ENCODE measurements at places on chromosomes 6 and 20. TPM values are rescaled to one million over a fixed set of nuclear protein-coding genes. Genes with fewer than 3 reads are reported as not detected.

The SLC4A11 gene
- total RNA-seq = 0.51 TPM

The PRSS35 gene
- 6.8 TPM for total RNA-seq

The CCND3 gene
- total RNA-seq = 10.3 TPM

The MAPK13 gene
- 7.6 TPM for total RNA-seq

The NRN1 gene
- total RNA-seq = under 0.01 TPM

The SERAC1 gene
- total RNA-seq = 37.7 TPM

The KIAA1755 gene
- total RNA-seq = 2.8 TPM

The SLC17A3 gene
- not detected for total RNA-seq

The MAK gene
- not detected for total RNA-seq

The VWA7 gene
- under 0.01 TPM for total RNA-seq

The POU5F1 gene
- under 0.01 TPM for total RNA-seq

The HCRTR2 gene
- not detected for total RNA-seq

The BNIP5 gene
- total RNA-seq = not detected

The BPIFB2 gene
- not detected for total RNA-seq

The WFDC13 gene
- not detected for total RNA-seq

The GJA1 gene
- 209 TPM for total RNA-seq

The TENT5A gene
- 24.9 TPM for total RNA-seq

The GPR6 gene
- not detected for total RNA-seq

Measured in fibroblast of lung (primary cell).